ENCODE measurements at places on chromosomes 1 and 21.

DNA sequence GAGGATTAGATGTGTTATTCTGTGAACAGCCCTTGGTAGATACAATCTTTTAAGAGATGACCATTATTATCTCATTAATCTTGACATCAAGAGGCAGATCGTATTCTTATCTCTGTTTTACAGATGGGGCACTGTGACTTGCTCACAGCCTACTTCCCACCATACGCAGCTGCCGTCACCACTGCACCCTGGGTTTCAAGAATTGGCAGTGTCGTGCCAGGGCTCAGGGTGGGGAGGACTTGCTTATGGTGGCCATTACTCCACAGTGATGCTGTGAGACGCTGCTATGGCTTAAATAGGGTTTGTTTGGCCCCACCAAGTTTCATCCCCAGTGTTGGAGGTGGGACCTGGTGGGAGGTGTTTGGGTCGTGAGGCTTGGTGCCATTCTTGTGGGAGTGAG, 45.4 kb upstream of the ZC3H12A start:
- DNase-seq = no peak

- DNase-seq = no peak
Measured at GRCh38 chr1:81899214-81899821, 98.6 kb downstream of the ADGRL2 start.

- DNase-seq = peak; percentile 63
Measured at GRCh38 chr1:50423670-50424000, 392 bp upstream of the DMRTA2 start.

DNA sequence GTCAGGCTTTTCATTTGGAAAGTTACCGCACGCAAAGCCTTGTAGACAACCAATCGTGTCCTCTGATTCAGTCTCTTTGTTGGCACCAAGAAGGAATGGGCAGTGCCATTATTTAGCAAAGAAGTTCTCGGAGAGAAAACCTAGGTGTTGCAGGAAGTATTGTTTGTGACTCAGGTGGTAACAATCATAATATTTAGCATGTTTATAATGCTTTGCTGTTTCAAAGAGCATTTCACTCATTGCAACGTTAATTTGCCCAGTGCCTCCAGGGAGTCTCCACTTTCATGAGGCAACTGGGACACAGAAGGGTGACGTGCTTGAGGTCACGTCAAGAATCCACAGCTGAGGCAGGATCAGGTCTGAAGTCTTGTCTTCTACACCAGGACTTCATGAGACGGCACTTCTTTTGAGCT, 31.4 kb downstream of the STPG1 start:
- DNase-seq = no peak

GRCh38 chr1:19844731-19845495, 29.8 kb upstream of the RNF186 start:
- DNase-seq = no peak

- DNase-seq = peak; percentile 93
Measured at GRCh38 chr1:208834381-208835096, 590.4 kb upstream of the PLXNA2 start.

DNA sequence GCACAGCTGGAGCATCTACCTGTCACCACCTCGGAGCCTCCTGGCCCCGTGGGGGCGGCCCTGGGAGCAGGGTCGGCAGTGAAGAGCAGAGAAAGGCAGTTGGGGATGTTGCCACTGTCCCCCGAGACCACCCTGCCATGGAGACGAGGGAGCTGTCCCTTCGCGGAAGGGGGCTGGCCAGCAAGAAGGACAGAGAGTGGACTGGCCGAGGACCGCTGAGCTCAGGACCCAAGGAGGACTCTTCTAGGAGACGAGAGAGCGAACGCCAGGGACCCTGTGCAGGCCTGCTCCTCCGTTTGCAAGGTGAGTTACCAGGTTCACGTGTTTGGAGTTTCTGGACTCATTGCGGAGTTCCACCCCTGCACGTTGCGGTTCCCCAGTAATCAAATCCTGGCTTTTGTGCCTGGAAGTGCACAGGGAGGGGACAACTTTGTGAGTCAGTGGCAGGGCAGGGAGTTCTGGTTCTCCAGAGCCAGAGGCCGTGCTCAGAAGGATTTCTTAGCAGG, 5.6 kb upstream of the POFUT2 start:
- DNase-seq = no peak

GRCh38 chr1:46477153-46477929, 12.3 kb upstream of the DMBX1 start:
- DNase-seq = peak; percentile 69

DNA sequence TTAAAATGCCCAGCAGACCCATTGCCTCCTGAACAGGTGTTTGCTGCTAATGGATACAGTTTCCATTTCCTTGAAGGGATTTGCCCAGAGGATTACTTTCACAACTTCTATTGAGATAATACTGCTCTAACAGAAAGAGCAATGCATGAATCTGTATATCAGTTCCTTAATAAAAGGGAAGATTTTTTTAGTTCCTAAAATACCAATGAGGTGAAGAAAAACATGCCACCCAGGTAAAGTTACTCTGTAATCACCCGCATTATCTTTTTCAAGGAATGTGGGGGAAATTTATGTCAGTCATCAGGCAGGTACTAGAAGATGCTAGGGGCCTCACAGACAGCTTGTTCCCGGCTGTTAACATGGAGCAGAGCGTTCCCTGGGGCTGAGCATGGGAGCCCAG, 41.1 kb downstream of the KCNJ15 start:
- DNase-seq = no peak

Data from NCI-H2081 (cell line).